ENCODE measurements at places on chromosomes 16 and 17. TPM values are rescaled to one million over a fixed set of nuclear protein-coding genes. Genes with fewer than 3 reads are reported as not detected.

The ZACN gene
- total RNA-seq = 1.5 TPM

The BCO1 gene
- total RNA-seq = 0.14 TPM

The TPSG1 gene
- total RNA-seq = not detected

The MT1X gene
- 21.2 TPM for total RNA-seq

- H3K36me3 ChIP-seq = no peaks in the 10 kb centered on the region
- no peak for DNase-seq
- H3K27ac ChIP-seq = no peak overlapping the region
Measured at GRCh38 chr16:86251682-86252081, 258.6 kb upstream of the FOXF1 start.

- H3K36me3 ChIP-seq = no peaks in the 10 kb centered on the region
- no peak overlapping the region for H3K4me3 ChIP-seq
- H3K27ac ChIP-seq = no peak overlapping the region
- no peak for DNase-seq
- no peaks in the 10 kb centered on the region for H3K27me3 ChIP-seq
Measured at GRCh38 chr16:64900019-64900418, 221.8 kb downstream of the CDH11 start.

DNA sequence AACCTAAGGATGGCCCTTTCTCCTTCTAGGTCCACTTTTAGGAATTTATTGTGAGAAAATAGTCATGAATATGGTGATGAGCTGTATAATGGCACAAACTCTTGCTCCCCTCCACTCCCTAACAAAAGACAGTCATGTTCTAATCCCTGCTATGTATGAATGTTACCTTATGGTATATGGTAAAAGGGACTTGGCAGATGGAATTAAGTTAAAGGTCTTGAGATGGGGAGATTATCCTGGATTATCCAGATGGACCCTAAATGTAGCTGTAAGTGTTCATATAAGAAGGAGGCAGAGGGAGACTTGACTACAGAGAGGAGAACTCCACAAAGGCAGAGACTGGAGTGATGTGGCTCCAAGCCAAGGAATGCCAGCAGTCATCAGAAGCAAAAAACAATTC lies 296.1 kb downstream of the SOX9 start:
- H3K27me3 ChIP-seq = no peaks in the 10 kb centered on the region
- no peak overlapping the region for H3K27ac ChIP-seq
- H3K36me3 ChIP-seq = no peaks in the 10 kb centered on the region
- DNase-seq = no peak
- no peaks in the 10 kb centered on the region for H3K4me1 ChIP-seq

DNA sequence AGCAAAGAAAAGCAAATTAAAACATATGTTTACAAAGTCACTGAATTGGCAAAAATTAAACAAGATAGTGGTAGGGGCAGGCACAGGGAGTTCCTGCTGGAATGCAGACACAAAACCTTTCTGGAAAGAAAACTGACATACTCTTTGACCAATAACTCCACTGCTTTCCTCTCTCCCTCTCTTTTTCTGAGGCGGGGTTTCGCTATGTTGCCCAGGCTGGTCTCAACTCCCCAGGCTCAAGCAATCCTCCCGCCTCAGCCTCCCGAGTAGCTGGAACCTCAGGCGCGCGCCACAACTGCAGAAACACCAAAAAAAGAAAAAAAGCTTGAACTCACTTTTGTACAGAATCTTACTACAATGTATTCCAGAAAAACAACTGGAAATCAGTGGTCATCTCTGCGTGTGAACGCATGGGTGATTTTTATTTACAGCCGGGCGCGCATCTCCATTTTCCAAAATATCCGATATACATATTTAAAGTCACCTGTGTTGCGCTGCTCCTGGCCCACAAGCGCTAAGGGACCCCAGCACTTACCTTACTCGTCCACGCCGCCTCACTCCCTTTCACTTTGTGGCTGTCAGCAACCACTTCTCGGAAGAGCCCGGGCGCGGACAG lies 480 bp downstream of the TXNL4B start:
- H3K36me3 ChIP-seq = peaks cover 38% of the 10 kb centered on the region
- peak overlapping the region; percentile 100 for H3K4me3 ChIP-seq
- H3K4me1 ChIP-seq = peaks cover 14% of the 10 kb centered on the region
- DNase-seq = no peak

DNA sequence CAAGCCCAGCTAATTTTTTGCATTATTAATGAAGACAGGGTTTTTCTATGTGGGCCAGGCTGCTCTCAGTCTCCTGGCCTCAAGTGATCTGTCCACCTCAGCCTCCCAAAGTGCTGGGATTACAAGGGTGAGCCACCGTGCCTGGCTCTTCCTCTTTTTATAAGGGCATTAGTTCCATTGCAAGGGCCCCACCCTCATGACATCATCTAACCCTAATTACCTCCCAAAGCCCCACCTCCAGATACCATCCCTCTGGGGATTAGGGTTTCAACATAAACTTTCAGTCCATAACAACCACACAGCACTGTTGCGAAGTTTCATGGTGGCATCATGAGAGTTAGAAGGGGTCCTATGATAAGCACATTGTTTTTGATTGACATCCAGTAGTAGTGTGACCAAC lies 277.7 kb downstream of the GRIN2A start:
- H3K4me3 ChIP-seq = no peak overlapping the region
- H3K4me1 ChIP-seq = no peaks in the 10 kb centered on the region

DNA sequence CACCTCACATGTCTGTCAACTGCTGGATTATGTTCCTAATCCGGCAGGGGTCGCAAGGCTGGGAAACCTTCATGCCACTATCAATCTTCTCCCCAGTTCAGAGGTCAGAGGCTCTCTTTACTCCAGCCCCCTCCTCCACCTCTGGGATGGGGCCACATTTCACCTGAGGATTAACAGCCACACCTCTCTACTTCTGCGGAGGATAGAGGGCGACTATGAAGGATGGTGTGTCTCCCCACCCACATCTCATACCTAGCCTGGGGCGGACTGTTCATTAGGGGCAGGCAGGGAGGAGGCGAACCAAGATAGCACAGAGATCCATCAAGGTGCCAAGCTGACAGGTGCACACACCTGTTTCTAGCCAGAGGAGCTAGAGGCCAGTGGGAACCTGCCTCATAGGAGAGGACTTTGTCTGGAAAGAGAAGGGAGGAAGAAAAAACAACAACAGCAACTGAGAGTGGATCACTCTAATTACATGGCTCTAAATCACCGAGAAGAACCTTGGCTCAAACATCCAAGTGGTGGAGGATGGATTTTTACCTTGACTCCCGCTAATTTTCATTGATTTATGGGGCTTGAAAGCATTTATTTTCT lies 41.9 kb upstream of the SKAP1 start:
- DNase-seq = no peak
- no peak overlapping the region for H3K27ac ChIP-seq
- H3K36me3 ChIP-seq = no peaks in the 10 kb centered on the region
- H3K4me1 ChIP-seq = no peaks in the 10 kb centered on the region
- no peaks in the 10 kb centered on the region for H3K27me3 ChIP-seq
- H3K4me3 ChIP-seq = no peak overlapping the region

GRCh38 chr16:87123356-87124001 lies 193.7 kb downstream of the C16orf95 start:
- no peaks in the 10 kb centered on the region for H3K27me3 ChIP-seq
- no peak for DNase-seq
- no peaks in the 10 kb centered on the region for H3K4me1 ChIP-seq
- no peak overlapping the region for H3K27ac ChIP-seq

GRCh38 chr17:28902819-28903545 lies at the start of gene DHRS13:
Gene DHRS13, minus strand, starts transcription at chr17:28903079. Its CDS starts 135 bp downstream, at chr17:28902944.
- peaks cover 22% of the 10 kb centered on the region for H3K4me1 ChIP-seq
- H3K4me3 ChIP-seq = peak within 1 kb of the TSS; percentile 58
- no peaks in the 10 kb centered on the region for H3K27me3 ChIP-seq

DNA sequence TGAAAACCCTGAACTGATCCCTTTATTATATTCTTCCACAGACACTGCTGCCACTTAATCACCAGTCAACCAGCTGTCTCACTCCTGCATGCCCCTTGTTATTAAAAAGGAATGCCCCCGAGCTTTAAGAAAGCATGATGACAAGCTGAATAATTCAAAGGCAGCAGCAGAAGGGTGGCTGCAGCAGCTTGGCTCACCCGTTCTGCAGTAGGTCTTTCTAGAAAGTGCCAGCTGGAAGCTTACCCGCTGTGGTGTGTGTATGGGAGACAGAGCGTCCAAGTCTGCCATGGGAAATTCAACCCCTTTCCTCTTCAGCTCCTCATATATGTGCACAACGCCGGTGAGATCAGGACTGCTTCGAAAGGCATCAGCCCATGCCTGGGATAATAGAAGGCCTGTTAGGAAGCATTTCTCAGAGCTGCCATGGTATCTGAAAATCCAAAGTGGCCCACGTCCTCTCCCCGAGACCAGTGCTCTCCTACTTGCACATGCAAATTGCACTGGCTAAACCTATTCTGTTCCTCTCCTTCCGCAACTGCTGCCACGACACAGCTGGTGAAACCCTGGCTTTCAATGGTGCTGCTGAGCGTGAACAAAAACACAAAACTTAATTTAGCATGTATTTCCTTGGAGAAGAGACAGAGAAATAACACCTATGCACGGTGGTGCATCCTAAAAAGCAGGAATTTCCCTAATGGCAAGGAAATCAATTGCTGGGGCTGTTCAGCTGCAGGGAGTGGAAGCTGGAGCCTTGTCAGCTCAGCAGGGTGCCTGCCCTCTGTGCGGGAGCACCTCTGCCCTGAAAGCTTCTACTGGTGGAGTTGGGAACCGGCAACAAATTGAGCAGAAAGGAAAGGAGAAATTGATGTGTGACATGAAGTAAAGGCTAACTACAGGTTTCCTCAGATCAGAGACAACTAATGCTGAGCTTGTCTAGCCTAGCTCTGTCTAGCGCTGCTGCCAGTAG lies 47.9 kb upstream of the SREBF1 start:
- no peak overlapping the region for H3K27ac ChIP-seq
- DNase-seq = no peak
- no peaks in the 10 kb centered on the region for H3K27me3 ChIP-seq
- no peak overlapping the region for H3K4me3 ChIP-seq
- H3K4me1 ChIP-seq = peaks cover 10% of the 10 kb centered on the region

DNA sequence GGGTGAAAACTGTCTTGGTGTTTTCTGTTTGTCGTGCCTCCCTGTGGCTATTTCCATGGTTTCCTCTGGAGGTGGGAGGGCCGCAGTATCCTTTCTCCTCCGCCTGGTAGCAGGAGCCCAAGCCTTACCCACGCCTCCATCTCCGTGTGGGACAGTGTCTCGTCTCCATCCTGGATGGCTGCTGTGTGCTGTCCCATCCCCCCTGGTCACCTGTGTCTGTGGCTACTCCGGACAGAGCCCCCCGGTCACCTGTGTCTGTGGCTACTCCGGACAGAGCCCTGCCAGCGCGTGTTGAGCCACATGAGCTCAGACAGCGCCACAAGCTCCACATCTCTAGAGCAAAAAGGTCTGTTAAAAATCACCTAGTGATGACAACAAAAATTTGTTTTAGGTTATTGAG lies 198.2 kb upstream of the CHMP6 start:
- peaks cover 31% of the 10 kb centered on the region for H3K36me3 ChIP-seq
- H3K4me3 ChIP-seq = no peak overlapping the region
- no peak for DNase-seq
- no peak overlapping the region for H3K27ac ChIP-seq
- H3K27me3 ChIP-seq = no peaks in the 10 kb centered on the region

DNA sequence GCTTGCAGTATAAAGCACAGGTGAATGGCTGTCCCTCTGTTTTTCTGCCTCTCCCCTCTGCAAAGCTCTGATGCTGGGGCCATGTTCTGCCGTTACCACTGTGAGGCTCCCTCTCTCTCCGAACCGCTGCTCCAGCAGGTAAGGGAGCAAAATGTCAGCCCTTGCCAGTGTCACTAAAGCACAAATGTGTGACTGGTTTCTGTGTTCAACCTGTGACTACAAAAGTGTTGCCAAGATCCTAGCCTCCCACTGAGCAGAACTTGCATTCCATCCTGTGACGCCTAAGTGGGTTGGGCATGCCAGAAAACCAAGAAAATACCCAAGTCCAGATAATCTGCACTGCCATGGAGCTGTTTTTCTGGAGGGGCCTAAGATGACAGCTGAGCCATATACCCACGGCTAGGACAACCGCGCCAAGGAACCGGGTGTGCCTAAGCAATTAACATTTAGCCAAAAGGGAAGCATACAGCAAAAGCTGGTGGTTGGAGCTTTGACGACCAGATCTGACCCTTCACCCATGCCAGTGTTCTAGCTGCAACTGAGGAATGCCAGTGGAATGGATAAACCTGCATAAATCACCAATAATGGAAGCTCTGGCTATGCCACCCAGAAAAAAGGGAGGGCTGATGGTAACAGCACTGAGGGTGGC lies 35.0 kb downstream of the PSME3IP1 start:
- H3K4me3 ChIP-seq = no peak overlapping the region
- peaks cover 18% of the 10 kb centered on the region for H3K4me1 ChIP-seq
- no peak for DNase-seq
- H3K27me3 ChIP-seq = no peaks in the 10 kb centered on the region
- H3K36me3 ChIP-seq = peaks cover 50% of the 10 kb centered on the region
- H3K27ac ChIP-seq = no peak overlapping the region

DNA sequence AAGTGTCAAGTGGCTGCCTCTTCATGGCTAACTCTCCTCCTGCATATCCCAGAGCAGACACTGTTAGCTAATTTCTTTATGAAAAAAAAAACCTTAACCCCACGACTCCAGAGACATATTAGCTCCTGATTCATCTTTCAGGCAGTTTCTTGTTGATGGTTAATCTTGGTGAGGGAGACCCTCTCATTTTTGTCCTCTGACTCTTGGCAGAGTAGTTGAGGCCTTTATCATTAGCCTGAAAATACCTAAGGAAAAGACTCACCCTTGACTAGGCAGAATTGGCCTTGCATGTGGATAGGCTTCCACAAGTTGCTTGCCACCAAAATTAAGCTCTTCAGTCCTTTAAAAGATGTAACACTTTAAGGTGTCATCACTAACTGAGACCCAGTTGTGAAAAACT lies 4.0 kb downstream of the CRYBA1 start:
- no peaks in the 10 kb centered on the region for H3K4me1 ChIP-seq
- no peak for DNase-seq
- no peak overlapping the region for H3K27ac ChIP-seq
- H3K27me3 ChIP-seq = no peaks in the 10 kb centered on the region
- H3K4me3 ChIP-seq = no peak overlapping the region

DNA sequence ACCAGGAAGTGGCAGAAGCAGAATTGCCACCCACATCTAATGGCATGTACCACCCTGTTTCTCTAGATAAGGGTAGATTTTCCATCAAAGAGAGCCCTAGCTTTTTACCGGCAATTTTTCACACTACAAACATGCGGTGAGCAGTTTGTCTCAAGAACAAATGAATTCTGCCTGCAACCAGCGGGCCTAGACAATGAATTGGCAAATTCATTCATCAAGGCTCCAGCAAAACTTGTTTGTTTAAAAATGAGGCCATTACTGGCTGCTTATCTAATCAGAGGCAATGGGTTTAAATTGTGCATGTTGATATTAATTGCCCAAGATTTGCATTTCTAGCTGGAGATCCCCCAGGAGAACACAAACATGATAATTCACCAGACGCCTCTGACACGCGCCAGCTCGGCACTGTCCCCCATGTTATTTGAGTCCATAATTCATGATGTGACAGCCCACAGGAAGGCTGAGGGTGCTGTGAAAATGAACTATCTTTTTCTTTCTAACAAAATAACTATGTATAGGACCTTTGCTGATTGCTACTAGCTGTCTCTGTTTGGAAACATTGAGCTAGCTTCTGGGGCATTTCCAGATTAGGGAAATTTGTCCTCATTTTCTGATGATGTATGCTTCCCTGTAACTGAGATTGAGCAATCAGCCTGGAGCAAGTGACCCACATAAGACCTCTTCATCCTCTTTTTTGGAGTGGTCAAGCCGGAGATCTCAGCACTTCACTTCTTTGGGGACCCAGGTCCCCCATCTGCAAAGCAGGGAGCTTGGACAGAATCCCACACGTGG lies 80.8 kb downstream of the CNGB1 start:
- H3K27me3 ChIP-seq = peaks cover 9% of the 10 kb centered on the region
- no peak overlapping the region for H3K27ac ChIP-seq
- no peak for DNase-seq
- no peaks in the 10 kb centered on the region for H3K36me3 ChIP-seq
- H3K4me1 ChIP-seq = no peaks in the 10 kb centered on the region

All from thymus (tissue), 14 donors.